ENCODE measurements at places on chromosomes 7 and 10. TPM values are rescaled to one million over a fixed set of nuclear protein-coding genes. Genes with fewer than 3 reads are reported as not detected.

The ACTL6B gene
- polyA plus RNA-seq: not detected

The FEZF1 gene
- not detected for polyA plus RNA-seq

The WDR86 gene
- polyA plus RNA-seq: not detected

The ZC3HAV1 gene
- polyA plus RNA-seq: 17.1 TPM

The CHAT gene
- polyA plus RNA-seq: not detected

The ADAMTS14 gene
- not detected for polyA plus RNA-seq

The COG5 gene
- polyA plus RNA-seq: 18.8 TPM

The OR6B1 gene
- polyA plus RNA-seq: not detected

The OR2A1 gene
- polyA plus RNA-seq: 0.14 TPM

The TEX36 gene
- polyA plus RNA-seq: not detected

The TMEM178B gene
- polyA plus RNA-seq: not detected

The OR2A12 gene
- polyA plus RNA-seq: not detected

The CLIP2 gene
- polyA plus RNA-seq: 8.1 TPM

The ZNF32 gene
- 11.2 TPM for polyA plus RNA-seq

The PDE6C gene
- polyA plus RNA-seq: not detected

The DYNC1I1 gene
- 2.0 TPM for polyA plus RNA-seq

The MYO1G gene
- polyA plus RNA-seq: not detected

The SRRM3 gene
- polyA plus RNA-seq: 4.4 TPM

The ZNF485 gene
- 1.0 TPM for polyA plus RNA-seq

The SPAM1 gene
- polyA plus RNA-seq: not detected

The ZC3HAV1L gene
- 15.9 TPM for polyA plus RNA-seq

The NUTM2B gene
- polyA plus RNA-seq: 0.35 TPM

The SRPK2 gene
- 13.4 TPM for polyA plus RNA-seq

The CLCN1 gene
- not detected for polyA plus RNA-seq

The LIMK1 gene
- 52.9 TPM for polyA plus RNA-seq

The PNLIPRP2 gene
- polyA plus RNA-seq: not detected

The MMP21 gene
- not detected for polyA plus RNA-seq

Measured in endothelial cell of umbilical vein (primary cell).